Skin of body (tissue), 3 donors: ENCODE measurements at places on chromosomes 5 and 9. TPM values are rescaled to one million over a fixed set of nuclear protein-coding genes. Genes with fewer than 3 reads are reported as not detected.

Gene SAXO1
- 0.10 TPM for total RNA-seq

Gene RORB
- 0.39 TPM for total RNA-seq

Gene ARL14EPL
- not detected for total RNA-seq

Gene NREP
- 240 TPM for total RNA-seq

Gene PIP5K1B
- total RNA-seq: 5.0 TPM

Gene PRRC1
- 59.0 TPM for total RNA-seq

Gene TNC
- total RNA-seq: 43.4 TPM

Gene OLFML2A
- total RNA-seq: 49.1 TPM

Gene NR6A1
- total RNA-seq: 0.99 TPM

Gene DBN1
- 41.1 TPM for total RNA-seq

Gene SPATA9
- 2.3 TPM for total RNA-seq

Gene NEUROG1
- not detected for total RNA-seq

Gene PCDHGB3
- total RNA-seq: 4.3 TPM

Gene PTPN3
- 13.3 TPM for total RNA-seq

Gene FCHSD1
- 22.4 TPM for total RNA-seq

Gene PCDHA2
- 0.20 TPM for total RNA-seq
